ENCODE measurements at places on chromosomes 7 and 10.

- DNase-seq = no peak
Observed at GRCh38 chr7:77858278-77858677, 59.7 kb downstream of the PHTF2 start.

GRCh38 chr7:64946772-64947171 is 43.7 kb downstream of the ZNF273 start:
- no peak for DNase-seq

GRCh38 chr7:105992905-105993304 is 29.8 kb downstream of the CDHR3 start:
- DNase-seq = no peak

- no peak for DNase-seq
Observed at GRCh38 chr7:39051707-39052106, 74.0 kb downstream of the POU6F2 start.

GRCh38 chr7:143248761-143249354 is 14.4 kb upstream of the GSTK1 start:
- DNase-seq = peak; percentile 91

- DNase-seq = no peak
Observed at GRCh38 chr7:111914291-111914690, 291.9 kb downstream of the DOCK4 start.

- no peak for DNase-seq
Observed at GRCh38 chr10:99524736-99525380, 7.9 kb upstream of the NKX2-3 start.

DNA sequence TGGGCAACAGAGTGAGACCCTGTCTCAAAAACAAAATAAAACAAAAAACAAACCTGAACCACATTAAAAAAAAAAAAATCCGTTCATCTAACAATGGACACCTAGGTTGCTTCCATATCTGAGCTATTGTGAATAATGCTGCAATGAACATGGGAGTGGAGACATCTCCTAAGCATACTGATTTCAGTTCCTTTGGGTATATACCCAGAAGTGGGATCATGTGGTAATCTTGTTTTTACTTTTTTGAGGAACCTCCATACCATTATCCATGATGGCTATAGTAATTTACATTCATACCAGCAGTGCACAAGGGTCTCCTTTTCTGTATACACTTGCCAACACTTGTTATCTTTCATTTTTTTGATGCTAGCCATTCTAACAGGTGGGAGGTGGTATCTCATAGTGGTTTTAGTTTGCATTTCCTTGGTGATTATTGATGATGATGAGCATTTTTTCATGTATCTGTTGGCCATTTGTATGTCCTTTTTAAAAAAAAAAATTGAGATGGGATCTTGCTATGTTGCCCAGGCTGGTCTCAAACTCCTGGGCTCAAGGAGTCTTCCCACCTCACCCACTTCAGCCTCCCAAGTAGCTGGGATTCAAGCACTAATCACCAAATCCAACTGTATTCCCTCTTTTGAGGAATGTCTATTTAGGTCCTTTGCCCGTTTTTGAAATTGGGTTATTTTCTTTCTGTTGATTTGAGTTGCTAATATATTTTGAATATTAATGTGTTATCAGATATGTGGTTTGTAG is 17.5 kb downstream of the CDK13 start:
- no peak for DNase-seq

DNA sequence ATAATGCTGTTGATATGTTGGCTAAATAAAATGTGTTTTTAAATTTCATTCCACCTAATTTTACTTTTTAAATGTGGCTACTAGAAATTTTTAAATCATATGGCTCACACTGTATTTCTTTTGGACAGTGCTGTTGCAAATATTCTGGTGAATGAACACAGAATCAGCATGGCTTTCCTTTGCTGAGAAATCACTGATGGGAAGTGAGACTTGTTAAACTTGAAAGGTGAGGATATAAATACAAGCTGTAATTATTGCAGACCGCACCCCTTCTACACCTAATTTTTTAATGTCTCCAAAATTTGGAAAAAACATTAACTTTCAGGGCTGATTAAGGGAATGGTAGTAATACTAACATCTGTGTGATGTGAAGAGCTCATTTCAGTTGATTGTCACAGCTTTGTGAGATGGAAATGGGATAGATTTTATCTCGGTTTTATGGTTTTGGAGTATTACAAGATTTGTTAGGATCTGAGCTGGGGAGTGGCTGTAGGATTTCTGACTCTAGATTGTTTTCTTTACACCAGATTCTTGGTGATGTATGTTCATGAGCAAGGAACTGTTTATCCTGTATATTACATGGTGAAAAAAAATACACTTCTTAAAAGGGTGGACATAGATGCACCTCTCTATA is 1.3 kb downstream of the MIOS start:
- no peak for DNase-seq

- DNase-seq = no peak
Observed at GRCh38 chr10:75294518-75294865, 58.7 kb upstream of the COMTD1 start.
